ENCODE measurements at places on chromosomes 7 and 10.

DNA sequence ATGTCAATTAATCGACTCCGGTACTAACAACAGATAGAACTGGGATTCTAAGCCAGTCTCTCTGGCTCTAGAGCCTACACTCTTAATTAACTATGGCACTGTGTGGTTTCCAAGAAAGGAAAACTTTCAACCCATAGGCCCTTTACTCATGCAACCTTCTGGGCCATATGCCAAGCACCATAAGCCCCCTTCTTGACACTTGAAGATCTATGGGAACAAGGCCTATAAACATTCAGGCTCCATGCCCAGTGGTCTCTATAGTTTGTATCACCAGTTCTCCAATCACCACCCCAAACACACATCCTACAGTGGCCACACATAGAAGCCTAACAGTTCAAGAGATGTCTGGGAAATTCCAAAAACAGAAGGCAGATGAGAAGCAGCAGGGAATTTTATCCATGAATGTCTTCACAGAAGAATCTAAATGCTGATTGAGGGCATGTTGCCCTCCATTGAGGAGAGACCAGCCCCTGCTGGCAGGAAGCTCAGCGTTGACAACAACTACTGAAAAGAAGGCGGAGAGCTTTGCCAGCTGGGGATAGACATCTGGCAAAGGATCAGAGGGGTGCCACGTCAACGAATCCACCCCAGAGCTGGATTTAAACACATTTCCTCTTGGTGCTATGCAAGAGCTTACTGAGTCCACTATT lies 64.4 kb downstream of the GRM3 start:
- DNase-seq, result no peak

- DNase-seq, result no peak
Observed at GRCh38 chr7:149751043-149751775, 22.2 kb downstream of the ZNF467 start.

DNA sequence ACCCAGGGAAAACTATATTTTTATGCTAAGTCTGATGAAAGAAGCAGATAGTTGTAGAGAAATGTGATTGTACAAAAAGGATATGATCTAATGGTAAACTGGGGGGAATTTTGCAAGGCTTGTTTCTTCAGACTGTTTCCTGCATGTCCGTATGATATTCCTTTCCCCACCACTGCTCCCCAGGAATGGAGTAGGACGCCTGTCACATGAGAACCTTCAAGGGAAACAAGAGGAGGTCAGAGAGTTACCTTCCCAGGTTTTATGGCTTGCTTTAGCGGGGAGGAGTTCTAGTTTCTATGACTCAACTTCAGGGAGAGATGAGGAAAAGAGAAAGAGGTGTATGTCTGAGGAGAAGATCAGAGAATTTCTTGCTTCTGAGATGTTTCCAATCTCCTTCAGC lies 16.4 kb upstream of the ITPRID1 start:
- no peak for DNase-seq

- no peak for DNase-seq
Observed at GRCh38 chr7:142298009-142298408, 40.2 kb upstream of the PRSS58 start.

DNA sequence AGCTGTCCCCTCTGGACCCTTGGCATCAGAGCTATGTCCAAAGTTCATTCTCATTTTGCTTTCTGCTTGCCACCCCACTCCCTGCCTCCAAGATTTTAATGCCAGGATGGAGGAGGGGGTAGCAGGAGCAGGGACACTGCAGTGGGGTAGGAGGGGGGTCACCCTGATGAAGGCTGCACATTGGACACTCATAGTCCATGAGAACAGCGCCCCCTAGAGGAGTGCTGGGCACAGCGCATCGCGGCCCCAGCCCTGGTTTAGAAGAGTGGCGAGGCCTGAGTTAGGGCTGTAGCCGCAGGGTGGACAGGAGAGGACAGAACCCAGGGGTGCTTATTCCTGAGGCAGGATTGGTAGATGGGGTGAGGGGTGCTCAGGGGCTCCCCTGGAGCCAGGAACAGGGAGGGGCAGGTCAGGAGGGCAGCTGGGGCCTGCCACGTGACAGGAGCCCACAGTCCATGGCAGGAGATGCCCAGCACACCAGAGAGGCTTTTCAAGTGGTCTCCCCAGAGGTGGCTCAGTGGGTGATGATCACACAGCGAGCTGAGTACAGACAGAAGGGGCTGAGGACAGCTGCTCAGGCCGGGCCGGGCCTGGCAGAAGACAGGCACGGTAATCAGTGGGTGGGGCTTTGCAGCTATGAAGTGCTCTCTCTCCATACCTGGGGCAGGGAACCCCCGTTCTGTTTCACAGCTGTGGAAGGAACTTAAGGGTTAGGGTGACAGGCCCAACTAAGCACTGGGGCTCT lies 71.4 kb downstream of the NEURL1 start:
- DNase-seq, result no peak

- DNase-seq, result no peak
Observed at GRCh38 chr10:121732656-121733445, 134.6 kb upstream of the FGFR2 start.

DNA sequence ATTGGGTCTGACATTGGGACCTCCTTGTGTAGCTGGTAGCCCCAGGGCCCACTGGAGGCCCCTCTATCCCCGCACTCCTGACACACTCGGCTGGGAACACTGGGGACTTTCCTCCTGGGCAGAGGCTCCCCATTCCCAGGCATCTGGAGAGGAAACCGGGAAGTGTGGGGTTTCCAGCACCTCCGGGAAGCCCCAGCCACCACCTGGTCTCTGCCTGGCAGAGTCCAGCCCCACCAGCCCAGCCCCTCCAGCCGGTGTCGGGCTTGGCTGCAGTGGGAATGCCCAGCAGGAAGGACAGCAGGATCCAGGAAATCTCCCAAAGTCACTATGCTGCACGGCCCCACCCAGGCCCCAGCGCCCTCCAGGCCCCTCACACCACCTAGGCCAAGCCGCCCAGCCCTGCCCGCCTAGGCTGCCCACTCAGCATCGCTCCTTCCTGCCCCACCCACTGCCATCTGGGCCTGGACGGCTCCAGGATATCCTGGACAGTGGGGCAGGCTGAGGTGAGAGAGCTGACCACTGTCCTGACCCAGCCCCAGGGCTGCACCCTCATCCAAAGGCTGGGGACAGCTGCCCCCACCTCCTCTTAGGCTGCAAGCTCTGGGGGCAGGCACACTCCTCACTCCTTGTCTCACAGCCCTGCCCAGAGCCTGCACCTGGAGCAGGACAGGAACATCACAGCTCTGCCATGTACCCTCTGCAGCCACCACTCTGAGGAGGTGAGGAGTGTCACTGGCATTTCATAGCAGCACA lies 11.8 kb downstream of the RASGEF1A start:
- no peak for DNase-seq

GRCh38 chr7:4916113-4916512 lies 32.6 kb upstream of the RADIL start:
- no peak for DNase-seq

Measured in stimulated activated CD4-positive, alpha-beta T cell treated with anti-CD3 and anti-CD28 coated beads, Interleukin-1b, Interleukin-23, amount 100 ng/mL, for 1 hour (primary cell).